Naive thymus-derived CD8-positive, alpha-beta T cell (primary cell): ENCODE measurements at places on chromosomes 2 and 18.

DNA sequence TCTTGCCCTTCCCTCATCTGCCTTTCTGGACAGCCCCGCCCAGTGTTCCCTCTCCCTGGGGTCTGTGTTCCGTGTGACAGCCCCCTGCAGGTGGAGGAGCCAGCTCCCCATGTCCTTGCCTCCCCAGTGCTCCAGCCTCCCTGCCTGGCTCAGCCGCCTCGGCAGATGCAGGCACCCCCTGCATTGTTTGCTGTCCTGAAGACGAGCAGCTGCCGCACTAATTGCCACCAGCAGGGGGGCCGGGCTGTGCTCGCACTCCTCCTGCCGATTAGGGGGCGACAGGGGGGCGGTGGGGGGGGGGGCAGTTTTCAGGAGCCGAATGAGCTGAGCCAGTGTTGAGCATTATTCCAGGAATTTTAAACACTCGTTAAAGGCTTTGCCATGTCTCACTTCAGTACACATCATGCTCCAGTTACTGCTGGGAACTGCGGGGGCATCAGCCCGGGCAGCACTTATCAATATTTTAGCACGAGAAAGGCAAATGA, 23.3 kb downstream of the SIX3 start:
- no peak overlapping the region for H3K4me3 ChIP-seq
- DNase-seq = no peak

- H3K27ac ChIP-seq = no peak overlapping the region
- H3K27me3 ChIP-seq = no peaks in the 10 kb centered on the region
- no peak for DNase-seq
- H3K4me1 ChIP-seq = no peaks in the 10 kb centered on the region
- H3K36me3 ChIP-seq = no peaks in the 10 kb centered on the region
Observed at GRCh38 chr2:124563426-124563825, 538.3 kb downstream of the CNTNAP5 start.

- no peaks in the 10 kb centered on the region for H3K36me3 ChIP-seq
- no peak for DNase-seq
- H3K27ac ChIP-seq = no peak overlapping the region
Observed at GRCh38 chr18:37588289-37588688, 22.7 kb upstream of the CELF4 start.

DNA sequence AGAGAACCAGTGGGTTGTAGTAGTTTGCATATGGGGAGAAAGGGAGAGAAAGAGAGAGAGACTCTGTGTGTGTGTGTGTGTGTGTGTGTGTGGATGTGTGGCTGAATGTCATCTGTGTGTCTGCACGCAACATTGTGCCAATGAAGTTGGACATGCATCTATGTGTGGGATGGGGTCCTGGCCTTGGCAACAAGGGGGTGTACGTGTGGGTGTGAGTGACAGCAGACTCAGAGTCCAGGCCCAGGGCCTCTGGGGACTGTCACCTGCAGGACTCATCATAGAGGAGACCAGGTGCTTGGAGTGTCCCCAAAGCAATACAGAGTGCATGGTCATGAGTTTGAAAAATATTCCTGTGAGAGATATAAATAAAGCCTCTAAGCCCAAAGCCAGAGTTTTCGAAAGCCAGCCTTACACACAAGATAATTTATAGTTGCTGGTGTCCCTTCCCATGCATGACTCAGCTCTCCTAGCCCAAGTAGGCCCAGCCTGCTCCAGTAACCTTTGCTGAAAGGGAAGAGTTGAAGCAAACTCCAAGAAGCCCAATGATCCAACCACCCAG, 59.9 kb downstream of the TNP1 start:
- no peak overlapping the region for H3K27ac ChIP-seq
- no peaks in the 10 kb centered on the region for H3K36me3 ChIP-seq
- no peak overlapping the region for H3K4me3 ChIP-seq
- H3K4me1 ChIP-seq = no peaks in the 10 kb centered on the region

DNA sequence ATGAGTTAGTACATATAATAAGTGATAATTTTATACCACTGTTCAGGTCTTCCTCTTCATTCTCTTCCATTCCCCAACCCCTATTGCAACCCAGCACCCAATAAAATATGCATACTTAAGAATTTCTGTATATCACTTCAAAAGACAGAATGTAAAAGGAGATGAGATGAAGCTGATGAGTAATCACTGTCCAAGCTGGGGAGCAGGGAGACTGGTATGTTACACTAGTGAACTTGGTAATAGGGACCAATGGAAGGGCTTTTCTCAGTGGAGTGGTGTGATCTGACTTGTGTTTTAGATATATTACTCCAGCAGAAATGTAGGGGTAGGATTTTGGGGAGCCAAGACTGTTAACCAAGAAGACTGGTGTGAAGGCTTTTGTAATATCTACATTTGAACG, 18.0 kb upstream of the ARHGAP28 start:
- no peaks in the 10 kb centered on the region for H3K36me3 ChIP-seq
- peaks cover 7% of the 10 kb centered on the region for H3K27me3 ChIP-seq
- H3K4me3 ChIP-seq = no peak overlapping the region
- no peaks in the 10 kb centered on the region for H3K4me1 ChIP-seq

DNA sequence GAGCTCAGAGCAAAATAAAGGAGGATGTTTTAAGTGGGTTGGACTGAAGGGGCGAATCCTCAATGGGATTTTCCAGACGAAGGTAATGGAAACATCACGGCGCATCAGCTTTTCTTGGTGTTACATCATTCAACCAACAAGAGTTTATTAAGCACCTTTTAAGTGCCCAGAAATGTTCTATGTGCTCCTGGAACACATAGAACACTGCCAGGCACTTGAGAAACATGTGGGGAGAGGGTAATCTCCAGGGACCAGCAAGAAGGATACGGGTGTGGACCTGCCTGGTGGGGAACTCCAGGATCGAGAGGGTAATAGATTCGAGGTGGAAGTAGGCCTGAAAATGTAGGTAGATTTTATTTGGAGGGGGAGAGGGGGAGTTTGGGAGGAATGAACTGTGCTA, 168.6 kb downstream of the PRKCE start:
- H3K36me3 ChIP-seq = no peaks in the 10 kb centered on the region
- peaks cover 41% of the 10 kb centered on the region for H3K4me1 ChIP-seq
- H3K4me3 ChIP-seq = no peak overlapping the region

DNA sequence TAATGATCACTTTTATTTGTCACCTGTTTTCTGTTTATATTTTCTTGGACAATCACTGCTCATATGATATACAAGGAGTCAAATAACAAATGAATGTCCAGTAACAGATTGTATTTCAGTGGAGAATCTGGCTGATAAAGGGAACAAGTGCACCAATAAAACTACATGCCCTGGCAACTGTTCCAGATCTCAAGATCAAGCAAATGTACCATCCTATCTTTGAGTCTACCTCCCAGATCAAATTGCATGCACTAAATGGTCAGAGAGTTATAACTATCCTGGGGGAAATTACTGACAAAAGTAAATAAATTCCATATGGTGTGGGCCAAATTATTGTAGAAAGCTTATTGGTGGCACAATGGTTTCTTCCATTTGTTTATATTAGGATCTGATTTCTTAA, 452.8 kb downstream of the MBD2 start:
- no peak overlapping the region for H3K27ac ChIP-seq
- DNase-seq = no peak
- no peaks in the 10 kb centered on the region for H3K27me3 ChIP-seq
- H3K4me3 ChIP-seq = no peak overlapping the region
- H3K36me3 ChIP-seq = no peaks in the 10 kb centered on the region
- H3K4me1 ChIP-seq = no peaks in the 10 kb centered on the region
